Activated CD4-positive, alpha-beta T cell treated with anti-CD3 and anti-CD28 coated beads for 1 hour (primary cell): ENCODE measurements at places on chromosomes 2 and 18.

- no peak for DNase-seq
Measured at GRCh38 chr2:224837558-224837957, 121.4 kb upstream of the CCDC195 start.

DNA sequence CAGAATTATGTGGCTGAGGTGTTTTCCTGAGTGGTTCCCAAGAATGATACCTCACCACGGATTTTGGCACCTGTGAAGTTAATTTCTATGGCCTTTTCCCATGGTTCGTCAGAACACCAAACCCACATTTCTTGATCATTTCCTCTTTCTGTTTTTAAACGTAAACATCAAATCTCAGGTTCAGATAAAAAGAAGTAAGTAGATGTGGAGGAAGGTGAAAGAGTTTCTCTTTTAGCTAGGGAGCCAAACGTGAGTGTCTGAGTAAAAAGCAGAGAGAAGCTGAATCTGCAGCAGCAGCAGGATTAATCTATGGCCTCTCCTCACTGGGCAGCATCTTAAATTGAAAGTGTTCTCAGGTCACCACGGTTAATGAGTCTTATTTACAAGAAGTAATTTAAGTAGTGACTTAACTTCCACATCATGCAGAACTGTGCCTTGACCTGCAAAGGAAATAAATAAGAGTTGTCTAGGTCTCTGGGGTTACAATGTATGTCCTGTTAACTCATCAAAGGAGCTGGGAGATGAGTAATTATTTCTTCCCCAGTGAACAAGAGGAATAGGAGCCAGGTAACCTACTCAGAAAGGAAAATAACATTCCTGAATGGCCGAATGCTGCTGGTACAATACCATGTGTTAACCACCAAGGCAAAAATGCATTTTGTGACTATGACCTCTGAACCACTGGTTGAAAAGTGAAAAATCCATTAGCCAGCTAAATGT is 139.6 kb upstream of the NETO1 start:
- no peak for DNase-seq

GRCh38 chr2:101193033-101193626 is 41.9 kb upstream of the TBC1D8 start:
- DNase-seq: no peak

DNA sequence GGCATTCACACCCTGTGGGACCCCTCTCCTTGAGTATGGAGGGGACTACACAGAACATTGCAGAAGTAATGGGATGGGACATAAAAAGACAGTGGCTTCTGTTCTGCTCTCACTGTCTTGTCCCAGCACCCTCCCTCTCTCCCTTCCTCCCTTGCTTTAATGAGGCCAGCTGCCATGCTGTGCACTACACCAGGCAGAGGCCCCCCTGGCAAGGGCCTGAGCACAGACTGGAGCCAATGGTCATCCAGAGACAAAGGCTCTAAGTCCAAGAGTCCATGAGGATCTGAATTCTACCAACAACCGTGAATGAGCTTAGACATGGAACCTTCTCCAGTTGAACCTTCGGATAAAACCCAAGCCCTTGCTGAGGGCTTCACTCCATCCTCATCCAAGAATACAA is 263.0 kb downstream of the NDUFA10 start:
- no peak for DNase-seq

- no peak for DNase-seq
Measured at GRCh38 chr2:67516362-67516761, 119.2 kb downstream of the ETAA1 start.

GRCh38 chr2:950080-950966 is at the start of gene SNTG2:
Gene SNTG2 (plus strand): TSS chr2:950849. CDS start chr2:950997, 148 bp downstream.
- DNase-seq: peak; percentile 48

GRCh38 chr2:24626131-24626530 is 135.1 kb downstream of the NCOA1 start:
- DNase-seq: no peak

- DNase-seq: no peak
Measured at GRCh38 chr2:50333529-50334228, 698.3 kb downstream of the NRXN1 start.

- DNase-seq: no peak
Measured at GRCh38 chr2:79758042-79758441, 245.2 kb downstream of the CTNNA2 start.

- DNase-seq: no peak
Measured at GRCh38 chr2:14572633-14573032, 59.9 kb upstream of the LRATD1 start.

DNA sequence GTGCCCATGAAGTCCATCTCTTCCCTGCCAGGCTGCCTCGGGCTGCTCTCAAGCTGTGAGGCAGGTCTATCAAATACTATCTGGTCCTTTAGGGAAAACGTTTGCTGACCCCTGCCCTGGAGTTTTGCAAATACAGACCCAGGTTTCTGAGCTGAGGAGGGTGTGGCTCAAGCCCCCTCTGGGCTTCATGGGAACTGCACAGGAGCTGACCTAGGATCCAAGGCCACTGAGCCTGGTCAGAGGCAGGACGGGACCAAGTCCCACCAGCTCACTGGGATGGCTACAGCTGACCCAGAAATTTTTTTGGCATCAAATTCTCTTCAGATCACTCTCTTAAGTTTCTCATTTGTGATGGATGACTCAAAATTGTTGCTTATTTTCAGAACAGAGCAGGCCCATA is 14.1 kb downstream of the ZNF516 start:
- no peak for DNase-seq

- DNase-seq: no peak
Measured at GRCh38 chr2:17164550-17164949, 353.7 kb downstream of the RAD51AP2 start.

DNA sequence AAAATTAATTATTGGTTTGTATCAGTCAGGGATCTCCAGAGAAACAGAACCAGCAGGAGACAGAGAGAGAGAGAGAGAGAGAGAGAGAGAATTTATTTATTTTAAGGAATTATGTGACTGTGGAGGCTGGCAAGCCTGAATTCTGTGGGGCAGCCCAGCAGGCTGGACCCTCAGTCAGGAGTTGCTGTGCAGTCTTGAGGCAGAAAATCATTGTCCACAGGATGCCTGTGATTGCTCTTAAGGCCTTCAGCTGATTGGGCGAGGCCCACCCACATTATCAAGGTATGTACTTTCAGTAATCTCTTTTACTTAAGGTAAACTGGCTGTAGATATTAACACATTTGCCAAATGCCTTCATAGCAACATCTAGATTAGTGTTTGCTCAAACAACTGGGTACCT is 155.3 kb downstream of the SEPTIN10 start:
- no peak for DNase-seq

- no peak for DNase-seq
Measured at GRCh38 chr2:63764630-63765029, 77.1 kb upstream of the UGP2 start.

DNA sequence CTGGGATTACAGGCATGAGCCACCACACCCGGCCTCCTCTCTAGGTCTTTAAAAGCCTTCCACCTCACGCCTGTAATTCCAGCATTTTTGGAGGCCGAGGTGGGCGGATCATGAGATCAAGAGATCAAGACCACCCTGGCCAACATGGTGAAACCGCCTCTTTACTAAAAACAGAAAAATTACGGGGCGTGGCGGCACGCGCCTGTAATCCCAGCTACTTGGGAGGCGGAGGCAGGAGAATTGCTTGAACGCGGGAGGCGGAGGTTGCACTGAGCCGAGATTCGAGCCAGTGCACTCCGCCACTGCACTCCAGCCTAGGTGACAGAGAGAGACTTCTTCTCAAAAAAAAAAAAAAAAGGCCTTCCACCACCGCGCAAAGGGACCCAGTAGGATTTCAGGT is 1.3 kb upstream of the FAM117B start:
- DNase-seq: no peak

- DNase-seq: no peak
Measured at GRCh38 chr2:11997142-11997541, 250.7 kb downstream of the LPIN1 start.

DNA sequence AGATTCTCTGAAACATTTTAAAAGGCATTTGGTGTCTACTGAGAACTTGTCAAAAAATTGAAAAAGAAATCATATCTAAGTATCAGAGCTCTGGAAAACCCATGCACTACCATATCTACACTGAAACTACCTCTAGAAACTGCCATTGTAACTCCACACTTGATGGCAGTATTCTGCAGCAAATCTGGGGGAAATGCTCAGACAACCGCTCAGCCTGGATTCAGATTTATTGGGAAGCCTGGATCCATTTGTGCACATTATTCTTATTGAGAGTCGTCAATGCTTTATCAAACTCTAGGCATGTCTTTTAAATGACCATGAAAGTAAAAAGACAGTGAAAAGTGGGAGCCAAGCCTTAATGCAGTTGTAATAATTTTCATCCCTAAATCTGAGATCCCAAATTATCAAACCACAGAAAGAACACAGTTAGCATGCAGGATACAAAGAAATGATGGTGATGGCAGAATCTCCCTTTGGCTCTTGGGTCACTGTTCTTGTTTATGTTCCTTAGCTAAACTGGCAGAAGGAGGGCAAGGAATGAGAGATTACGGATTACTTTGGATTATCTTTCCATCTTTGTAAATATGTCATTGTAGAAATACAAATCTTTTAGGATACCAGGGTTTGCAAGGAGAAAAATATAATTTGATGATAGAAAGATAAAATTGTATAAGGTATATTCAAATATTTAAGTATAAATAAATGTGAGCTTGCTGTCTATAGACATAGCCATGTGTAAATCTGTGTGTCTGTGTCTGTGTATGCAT is 512.1 kb upstream of the SYT4 start:
- no peak for DNase-seq

DNA sequence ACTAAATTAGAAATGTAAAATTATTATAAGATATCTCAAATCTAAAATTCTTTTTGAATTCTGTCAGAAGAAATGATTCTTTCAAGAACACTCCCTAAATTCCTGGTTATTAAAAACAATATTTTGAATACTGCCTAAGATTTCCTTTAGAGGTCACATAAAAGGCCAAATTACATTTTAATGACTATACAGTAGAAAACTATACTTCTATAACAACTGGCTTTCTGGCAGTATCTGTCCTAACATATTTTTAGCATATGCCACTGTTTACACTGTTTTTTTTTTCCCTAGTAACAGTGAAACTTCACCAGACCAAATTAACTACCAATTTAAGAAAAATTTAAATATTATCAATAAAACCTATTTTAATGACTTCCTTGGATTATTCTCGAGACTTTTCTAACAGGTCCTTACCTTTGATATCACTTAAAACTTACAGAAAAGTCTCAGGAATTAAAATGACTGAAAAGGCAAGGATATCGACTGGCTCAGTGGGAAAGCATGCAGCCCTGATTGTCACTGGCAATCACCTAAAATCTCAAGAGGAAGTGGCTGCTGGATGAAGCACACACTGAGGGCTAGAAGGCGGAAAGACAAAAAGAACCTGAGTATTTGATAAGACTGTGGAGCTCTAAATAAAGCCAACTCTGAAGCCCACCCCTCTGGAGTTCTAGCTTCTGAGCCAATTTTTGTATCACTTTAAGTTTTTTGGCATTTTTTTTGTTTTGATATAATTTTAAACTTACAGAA is 59.6 kb downstream of the SPIRE1 start:
- no peak for DNase-seq

GRCh38 chr2:184906709-184907108 is 308.4 kb downstream of the ZNF804A start:
- DNase-seq: no peak

GRCh38 chr2:201926067-201926466 is 107.6 kb upstream of the FZD7 start:
- no peak for DNase-seq

DNA sequence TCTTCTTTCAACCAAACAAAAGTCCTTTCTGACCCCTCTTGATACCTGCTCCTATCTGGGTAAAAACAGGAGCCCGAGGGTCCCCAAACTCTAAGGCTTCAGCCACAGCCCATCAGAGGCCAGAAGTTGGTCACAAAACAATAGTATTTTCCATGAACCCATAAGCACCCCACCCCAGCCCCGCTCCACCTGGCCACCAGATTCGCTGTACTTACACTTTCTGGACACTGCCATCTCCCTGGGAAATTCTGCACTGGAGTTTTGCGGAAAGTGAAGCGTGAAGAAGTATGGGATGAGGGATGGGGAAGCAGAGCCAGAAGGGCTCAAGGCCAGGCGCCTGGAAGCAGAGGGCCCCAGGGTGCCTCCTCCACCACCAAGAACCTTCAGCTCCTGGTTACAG is 5.2 kb upstream of the RUFY4 start:
- no peak for DNase-seq

DNA sequence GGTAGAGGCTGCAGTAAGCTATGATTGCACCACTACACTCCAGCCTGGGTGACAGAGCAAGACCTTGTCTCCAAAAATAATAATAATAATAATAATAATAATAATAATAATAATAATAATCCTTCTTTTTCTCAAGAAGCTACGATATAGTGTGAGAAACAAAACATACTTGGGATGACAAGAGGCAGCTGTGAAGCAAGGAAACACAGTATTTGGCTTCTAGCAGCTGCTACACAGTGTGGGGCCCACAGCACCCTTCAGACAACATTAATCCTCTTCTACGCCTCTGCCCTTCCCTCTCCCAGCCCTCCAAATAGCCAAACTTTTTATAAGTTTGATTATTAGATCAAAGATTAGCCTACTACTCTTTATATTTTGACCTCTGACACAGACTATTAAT is 62.2 kb downstream of the MYOM1 start:
- no peak for DNase-seq

DNA sequence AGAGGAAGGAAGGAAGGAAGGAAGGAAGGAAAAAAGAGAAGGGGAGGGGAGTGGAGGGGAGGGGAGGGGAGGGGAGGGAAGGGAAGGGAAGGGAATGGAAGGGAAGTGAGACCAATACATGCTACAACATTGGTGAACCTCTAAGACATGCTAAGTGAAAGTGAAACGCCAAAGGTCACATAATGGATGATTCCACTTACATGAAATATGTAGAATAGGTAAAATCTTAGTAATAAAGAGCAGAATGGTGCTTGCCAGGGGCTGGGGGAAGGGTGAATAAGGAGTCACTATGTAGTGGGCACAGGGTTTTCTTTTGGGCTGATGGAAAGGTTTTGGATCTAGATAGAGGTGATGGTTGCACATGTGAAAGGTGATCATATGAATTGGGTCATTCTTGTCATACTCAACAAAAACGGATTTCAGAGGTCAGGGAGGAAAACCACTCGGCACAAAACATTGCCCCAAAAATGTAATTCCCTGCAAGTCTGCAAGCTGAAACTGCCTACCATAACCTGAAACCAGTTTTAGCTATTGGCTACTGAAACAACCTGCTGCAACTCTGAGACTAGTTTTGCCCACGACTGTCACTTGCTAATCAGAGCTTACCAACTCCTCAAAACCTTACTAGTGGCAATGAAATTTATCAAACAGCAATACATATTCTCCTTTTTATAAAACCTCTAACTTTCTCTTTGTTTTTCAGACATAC is 59.2 kb downstream of the CCDC141 start:
- DNase-seq: no peak

DNA sequence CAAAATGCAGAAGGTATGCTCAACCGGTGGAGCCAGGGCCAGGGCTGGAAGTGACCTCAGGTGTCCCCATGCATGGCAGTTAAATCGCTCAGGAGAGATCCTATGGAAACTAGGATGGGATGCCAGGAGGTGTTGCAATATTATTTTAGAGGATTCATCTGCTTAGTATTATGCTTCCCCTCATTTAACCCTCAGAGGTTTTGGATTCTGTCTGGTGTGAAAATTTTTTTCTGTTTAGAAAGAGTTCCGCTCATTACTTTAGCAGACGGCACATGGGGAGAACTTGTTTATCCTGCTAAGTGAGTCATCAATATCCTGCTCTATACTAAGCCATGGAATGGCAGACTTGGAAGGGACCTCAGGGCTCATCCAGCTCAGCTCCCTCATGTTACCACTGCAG is 42.5 kb downstream of the TRIB2 start:
- DNase-seq: no peak

- DNase-seq: peak; percentile 68
Measured at GRCh38 chr2:234483568-234484251, 13.2 kb downstream of the ARL4C start.
